ENCODE measurements at places on chromosomes 7 and 10.

DNA sequence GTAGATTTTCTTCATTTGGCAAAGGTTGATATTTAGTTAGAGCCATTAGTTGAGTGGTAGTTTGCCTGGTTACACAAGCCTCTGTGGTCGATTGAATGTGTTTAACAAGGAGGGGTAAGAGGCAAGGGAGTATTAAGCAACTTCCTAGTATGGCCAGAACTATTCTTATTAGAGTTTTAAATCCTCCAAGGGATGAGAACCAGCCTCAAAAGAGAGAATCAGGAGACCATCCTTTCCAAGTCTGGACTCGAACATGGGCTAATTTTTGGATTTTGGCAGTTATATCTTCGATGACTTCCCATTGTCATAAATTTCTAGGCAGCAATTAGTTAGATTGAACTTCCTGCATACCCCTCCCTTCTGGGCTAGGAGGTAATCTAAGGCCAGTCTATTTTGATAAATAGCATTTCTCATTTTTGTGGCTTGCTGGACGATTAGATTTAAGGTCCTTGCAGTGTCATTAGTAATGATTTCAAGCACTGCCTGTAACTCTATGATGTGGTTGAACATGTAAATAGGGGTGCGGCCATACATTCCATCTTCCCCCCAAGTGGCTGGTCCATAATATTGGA is 219.5 kb upstream of the KCND2 start:
- DNase-seq, result no peak

- no peak for DNase-seq
These were observed 91.6 kb downstream of the GLCCI1 start for GRCh38 chr7:8060241-8060640.

- no peak for DNase-seq
These were observed 5.5 kb upstream of the OPN1SW start for GRCh38 chr7:128781126-128781525.

- DNase-seq, result no peak
These were observed 75.8 kb downstream of the NKX6-2 start for GRCh38 chr10:132710036-132710686.

- no peak for DNase-seq
These were observed 151.1 kb downstream of the DGKB start for GRCh38 chr7:14751461-14751860.

DNA sequence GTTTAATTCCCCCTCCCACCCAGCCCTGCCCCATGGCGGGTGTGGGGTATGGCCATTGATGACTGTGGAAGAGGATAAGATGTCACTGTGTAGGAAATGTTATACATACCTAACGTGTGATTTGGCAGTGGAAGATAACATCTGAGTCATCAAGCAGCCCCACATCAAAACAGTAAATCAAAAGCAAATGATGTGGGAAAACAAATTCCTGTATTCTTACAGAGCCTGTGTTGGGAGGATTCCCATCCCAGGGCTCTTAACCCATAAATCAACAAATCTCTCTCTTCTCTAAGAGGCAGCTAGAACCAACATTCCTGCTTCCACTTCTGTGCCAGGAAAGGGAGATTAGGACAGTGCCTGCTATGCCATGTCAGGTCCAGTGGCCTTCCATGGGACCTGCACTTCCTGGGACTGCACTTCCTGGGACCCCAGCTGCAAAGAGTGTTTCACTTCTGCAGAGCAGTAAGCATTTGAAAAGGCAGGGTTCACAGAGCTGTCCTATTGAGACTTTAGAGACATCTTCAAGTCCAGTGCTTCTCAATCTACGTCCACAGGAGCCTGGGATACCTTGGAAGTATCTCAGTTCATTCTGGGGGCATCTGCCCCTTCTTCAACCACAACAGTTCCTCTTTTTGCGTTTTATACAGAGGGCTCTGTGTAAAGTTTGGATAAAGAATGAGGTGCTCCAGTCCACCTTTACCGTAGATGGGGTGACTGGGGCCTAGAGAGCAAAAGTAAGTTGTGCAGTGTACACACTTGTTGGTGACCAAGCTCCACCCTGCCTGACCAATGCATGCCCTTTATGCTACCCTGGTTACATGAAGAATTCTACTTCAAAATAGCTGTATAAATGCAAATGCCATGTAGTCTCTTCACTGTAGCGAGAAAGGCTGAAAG is 45.7 kb downstream of the ATXN7L1 start:
- DNase-seq, result no peak
